Progenitor cell of endocrine pancreas (in vitro differentiated cells): ENCODE measurements at places on chromosomes 5 and 9. TPM values are rescaled to one million over a fixed set of nuclear protein-coding genes. Genes with fewer than 3 reads are reported as not detected.

DNA sequence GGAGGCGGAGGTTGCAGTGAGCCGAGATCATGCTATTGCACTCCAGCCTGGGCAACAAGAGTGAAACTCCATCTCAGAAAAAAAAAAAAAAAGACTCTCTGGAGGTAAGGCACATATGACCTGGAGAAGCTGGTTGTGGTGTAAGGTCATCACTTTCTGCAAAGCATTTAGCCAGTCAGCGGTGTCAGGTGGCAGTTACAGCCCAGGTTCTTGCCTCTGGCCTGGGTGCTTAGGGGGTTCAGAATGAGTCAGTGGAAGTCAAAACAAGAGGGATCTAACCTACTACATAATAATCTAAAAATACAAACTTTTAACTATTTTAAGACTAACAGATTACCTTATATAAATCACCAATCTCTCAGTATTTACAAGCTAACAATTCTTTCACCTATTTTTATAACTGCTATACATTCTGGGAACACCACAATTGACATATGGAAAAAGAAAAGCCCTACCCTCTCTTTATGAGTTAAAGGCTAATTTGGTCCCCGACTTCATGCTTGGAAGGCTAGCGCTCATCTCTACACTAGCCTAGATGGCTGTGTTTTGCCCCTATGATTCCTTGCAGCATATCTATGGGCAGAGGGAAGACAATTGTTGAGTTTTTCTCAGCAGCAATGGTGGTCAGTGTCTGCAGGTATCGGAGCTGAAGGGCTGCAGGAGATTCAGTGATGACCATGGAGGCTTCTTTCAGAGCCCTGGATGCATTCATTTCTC lies 29.2 kb downstream of the STOM start:
- H3K27ac ChIP-seq, result peak overlapping the region; percentile 50
- H3K36me3 ChIP-seq, result no peaks in the 10 kb centered on the region

DNA sequence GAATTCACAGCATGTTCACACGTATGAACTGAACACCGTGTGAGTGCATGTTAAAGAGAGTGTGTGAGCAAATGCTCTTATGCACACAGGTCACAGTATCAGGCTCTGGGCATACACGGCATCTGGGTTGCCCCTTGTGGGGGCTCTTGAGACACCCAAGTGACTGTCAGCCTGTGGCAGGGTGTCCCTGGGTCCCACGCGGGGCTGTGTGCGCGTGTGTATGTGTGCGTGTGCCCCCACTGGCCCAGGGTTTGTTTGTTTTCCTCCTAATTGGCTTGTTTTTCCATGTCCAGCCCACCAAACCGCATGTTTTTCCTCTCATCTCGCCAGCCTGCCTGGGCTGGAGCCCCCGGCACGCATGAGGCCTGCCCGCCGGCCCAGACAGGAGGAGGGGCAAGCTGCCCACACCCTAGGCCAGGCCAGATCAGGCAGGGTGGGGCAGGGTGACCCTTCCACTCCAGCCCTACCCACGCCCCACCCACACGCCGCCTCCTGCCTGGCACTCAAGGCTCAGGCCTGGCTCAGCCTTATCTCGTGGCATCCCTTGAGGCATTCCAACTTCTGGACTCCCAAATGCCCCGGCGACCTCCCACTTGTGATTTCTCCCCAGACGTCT lies 28.8 kb downstream of the CNTFR start:
- H3K27me3 ChIP-seq, result peaks cover 46% of the 10 kb centered on the region
- H3K4me1 ChIP-seq, result peaks cover 9% of the 10 kb centered on the region
- DNase-seq, result no peak
- H3K36me3 ChIP-seq, result no peaks in the 10 kb centered on the region

Gene CCDC112
- 10.8 and 10.9 TPM in 2 replicates for total RNA-seq

Gene FOXD4L5
- 0.24 and 0.29 TPM in 2 replicates for total RNA-seq
